Fibroblast of gingiva (primary cell): ENCODE measurements at places on chromosomes 4 and X.

GRCh38 chr4:54645830-54646229 is 11.9 kb upstream of the KIT start:
- no peak for DNase-seq

DNA sequence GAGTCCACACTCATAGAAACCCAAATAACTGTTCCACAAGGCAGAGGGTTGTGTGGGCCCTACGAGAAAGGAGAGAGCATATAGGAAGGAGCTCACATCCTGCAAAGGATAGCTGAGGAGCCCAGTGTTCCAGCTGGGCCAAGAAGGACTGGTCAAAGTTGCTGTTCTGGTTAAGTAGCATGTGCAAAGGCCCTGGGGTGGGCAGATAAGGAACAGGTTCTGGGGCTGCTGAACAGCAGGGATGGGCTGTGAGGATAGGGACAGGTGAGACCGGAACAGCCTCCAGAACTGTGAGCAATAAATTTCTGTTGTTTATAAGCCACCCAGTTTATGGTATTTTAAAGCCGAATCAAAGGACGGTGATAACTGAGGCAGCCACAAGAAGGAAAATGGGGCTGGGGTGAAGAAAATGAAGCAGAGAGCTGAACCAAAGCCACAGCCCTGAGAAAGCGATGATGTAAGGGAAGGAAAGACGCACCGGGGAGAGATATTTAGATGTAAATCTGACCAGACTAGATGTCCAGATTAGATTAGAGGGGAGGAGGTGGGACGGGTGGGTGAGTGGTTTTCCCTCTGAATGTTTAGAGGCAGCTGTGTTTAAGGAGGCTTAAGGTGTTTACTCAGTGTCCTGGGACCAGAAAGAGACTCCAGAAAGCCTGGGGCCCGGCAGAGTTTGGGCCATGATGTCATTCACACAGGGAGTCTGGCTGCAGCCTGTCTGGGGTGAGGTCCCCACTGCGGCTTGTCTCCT is 180.8 kb upstream of the BCOR start:
- DNase-seq: no peak

- DNase-seq: no peak
These were observed 174.0 kb downstream of the NPFFR2 start for GRCh38 chr4:72205831-72206230.

DNA sequence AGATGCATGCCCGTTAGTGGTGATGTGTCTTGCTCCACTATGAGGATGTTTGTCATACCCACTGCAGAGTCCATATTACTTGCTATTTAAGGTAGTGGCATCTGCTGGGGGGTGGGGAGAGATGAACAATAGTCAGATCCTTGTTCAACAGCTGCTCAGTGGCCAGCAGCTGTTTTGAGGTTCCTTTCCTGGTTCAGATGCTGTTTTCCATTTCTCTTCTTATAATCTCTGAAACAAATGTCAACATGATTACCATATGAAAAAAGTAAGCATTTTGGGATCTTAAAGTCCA is 1567.9 kb upstream of the TENM3 start:
- DNase-seq: no peak

DNA sequence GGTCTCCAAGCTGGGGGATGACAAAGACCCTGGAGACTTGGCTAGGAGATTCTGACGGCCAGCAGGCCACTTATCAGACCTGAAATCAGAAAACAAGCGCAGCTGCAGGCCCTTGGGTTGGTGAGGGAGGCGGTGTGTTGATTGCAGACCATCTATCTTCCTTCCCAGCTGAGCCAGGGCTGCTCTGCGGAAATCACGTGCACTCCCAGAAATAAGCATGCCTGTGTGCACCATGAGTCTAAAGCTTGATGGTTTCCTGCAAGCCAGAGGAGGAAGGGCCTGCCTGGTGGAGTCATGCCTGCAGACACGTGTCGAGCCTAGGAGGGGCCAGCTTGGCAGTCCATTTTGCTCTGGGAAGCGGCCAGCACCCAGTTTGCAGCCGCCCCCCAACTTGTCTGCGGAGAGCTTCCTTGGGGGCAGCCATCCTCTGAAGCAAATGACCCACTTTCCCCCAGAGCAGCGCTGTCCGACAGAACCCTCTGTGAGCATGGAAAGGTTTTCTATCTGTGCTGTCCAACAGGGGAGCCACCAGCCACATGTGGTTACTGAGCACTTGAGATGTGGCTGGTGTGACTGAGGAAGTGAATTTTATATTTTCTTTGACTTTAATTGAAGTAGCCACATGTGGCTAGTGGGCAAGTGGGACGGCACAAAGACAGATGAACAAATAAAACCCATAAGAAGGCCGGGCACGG is 175.7 kb upstream of the BCOR start:
- no peak for DNase-seq

DNA sequence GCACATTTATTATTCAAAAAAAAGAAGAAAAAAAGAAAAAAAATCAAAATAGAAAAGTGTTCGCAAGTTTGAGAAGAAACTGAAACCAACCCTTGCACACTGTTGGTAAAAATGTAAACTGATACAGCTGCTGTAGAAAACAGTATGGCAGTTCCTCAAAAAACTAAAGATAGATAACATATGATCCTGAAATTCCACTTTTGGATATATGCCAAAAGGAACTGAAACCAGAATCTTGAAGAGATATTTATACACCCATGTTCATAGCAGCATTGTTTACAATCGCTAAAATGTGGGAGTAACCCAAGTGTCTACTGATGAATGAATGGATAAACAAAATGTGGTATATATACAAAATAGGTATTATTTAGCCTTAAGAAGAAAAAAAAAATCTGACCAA is 155.4 kb downstream of the TBCK start:
- no peak for DNase-seq

DNA sequence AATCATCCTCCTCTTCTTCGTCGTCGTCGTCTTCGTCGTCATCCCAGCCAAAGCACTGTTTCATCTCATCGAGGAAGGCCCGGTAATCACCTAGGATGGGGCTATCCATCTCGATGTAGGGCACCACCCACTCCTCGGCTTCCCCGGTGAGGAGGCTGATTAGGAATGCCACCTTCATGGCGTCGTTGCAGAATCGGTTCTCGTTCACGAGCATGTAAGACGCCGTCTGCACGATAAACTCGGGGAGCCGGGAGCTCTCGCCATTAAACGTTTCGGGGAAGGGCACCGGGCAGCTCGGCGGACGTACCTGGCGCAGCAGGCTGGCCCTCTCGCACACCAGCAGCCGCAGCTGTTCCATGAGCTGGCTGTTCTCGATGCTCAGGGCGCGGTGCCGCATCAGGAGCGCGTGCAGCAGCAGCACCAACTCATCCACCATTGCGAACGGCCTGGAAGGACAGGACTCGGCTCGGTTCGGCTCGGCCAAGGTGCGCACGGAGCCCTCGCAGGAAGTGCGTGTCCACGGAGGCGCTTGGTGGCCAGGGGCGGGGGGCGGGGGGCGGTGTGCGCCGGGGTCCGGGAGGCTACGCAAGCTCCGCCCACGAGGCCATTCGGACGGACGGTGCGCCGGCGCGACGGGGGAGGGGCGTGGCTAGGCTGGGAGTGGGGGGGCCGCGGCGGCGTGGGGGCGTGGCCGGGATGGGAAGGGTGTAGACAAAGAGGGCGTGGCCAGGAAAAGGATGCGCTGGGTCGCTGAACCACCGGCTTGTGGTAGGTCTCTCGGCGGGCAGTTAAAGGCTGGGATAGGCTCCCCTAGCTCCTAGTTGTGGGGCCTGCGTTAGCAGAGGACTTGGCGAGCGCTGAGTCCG is at the start of gene LDOC1:
Gene LDOC1 (minus strand): TSS at position 544 of the 866 bp plus-strand sequence. CDS start 108 bp downstream, at position 436.
- DNase-seq: peak; percentile 57

GRCh38 chrX:12741416-12741815 is 49.8 kb upstream of the PRPS2 start:
- DNase-seq: no peak

DNA sequence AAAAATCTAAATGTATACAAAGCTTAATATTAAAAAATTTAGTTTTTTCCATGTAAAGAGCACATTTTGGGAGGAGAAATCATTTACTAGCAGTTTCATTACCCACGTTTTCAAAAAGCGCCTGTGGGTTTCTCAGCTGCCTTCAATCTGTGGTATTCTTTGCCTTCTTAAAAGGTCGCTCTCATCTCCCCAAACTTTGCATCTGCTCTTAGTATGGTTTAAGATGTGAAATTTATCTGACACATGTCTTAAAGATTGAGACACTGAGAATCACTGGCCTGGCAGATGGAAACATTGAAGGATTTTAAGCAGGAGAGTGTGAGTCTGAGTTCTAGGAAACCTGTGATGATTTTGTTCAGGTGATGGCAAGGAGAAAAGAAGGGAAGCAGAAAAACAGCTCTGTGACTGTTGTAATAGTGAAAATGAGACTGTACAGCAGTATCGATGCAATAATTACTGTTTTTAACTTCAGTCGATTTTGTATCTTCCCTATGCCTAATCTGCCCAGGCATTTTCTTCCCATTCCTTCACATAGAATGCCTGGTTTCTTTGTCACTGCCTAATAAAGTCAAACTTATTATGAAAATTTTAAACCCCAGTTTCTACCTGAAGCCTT is 75.9 kb downstream of the PAQR3 start:
- no peak for DNase-seq

DNA sequence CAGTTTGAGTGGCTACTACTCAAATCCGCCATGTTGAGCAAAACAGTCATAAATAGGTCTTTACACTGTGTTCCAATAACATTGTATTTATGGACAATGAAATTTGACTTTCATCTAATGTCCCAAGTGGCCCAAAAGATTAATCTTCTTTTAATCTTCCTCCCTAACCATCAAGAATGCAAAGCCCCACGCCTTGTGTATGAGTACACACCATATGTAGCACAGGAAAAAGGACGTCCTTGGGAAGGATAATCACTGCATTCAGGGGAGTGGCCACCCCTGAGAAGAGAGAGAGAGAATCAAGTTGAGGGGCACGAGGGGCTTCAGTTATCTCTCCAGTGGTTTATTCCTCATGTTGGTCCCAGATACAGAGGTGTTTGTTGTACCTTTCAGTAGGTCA is 33.1 kb downstream of the RBM47 start:
- DNase-seq: no peak

- DNase-seq: no peak
These were observed 19.8 kb downstream of the DGKQ start for GRCh38 chr4:953574-953915.

DNA sequence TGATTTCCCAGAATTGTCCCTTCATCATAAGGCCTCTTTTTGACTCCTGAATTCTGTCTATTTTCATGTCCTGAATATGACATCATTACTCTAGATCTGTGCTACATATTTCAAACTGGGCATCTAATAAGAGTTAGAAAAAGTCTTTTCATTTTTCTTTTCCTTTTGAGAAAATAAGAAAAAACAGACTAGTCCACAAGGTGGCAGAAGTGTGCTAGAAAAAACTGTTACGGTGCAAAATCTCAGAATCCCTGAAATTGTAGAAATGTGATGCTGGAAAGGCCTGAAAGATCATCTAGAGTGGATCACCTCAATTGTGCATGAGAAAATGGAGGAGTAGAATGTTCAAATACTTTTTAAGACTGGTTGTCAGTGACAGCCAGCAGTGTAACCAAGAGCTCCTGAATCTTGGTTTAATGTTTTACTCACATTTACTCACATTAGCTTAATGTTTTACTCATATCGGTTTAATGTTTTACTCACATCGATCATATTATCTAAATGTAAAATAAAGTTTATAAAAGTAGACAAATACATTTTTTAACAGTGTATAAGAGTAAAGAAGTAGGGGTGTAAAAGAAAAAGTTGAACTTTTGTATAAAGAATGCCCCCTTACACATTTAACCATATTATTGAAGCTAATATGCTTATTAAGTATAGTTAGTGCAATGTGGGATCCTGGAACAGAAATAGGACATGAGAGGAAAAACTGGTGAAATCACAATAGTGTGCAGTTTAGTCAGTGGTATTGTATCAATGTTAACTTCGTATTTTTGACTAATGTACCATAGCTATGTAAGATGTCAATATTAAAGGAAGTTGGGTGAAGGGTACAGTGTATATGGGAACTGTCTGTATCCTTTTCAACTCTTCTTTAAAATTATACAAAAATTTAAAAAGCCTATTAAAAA is 15.2 kb downstream of the ASB11 start:
- DNase-seq: peak; percentile 3

GRCh38 chr4:176979416-176979815 is 186.7 kb upstream of the VEGFC start:
- DNase-seq: no peak

DNA sequence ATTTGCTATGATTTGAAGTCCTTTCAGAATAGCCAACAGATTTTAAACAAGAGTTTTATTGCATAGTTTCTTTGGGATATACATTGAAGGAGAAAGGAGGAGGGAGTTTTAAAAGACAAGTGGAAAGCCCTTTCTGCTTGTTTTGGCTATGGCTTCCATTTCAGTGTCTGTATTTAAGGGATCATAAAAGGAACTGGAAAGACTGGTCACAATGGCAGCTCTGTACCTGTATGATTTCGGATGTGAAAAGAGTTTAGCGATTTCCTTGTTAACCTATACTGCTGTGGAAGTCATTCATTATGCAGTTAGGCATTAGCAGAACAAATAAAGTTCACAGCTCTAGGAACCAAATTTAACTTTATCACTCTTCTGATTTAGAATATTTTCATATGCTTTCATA is 60.7 kb downstream of the TET2 start:
- DNase-seq: no peak

DNA sequence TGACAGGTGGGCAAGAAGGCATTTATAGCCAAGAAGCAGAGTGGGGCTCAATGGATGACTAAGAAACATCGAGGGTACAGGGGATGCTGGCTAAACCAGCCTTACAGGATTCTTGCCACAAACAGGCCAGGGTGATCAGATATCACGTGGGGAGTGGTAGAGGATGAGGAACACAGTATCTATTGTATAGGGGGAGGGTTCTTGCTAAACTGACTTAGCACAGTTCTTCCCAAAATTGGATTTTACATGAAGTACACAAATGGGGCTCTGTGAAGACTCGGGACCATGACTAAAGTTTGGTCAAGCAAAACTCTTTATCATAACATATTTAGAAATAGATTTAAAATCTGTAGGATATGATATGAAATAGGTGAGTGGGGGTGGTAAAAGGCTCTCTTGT is 144.0 kb upstream of the ATOH1 start:
- no peak for DNase-seq

- DNase-seq: no peak
These were observed 425.1 kb downstream of the RAB28 start for GRCh38 chr4:13059019-13059418.

- no peak for DNase-seq
These were observed 106.9 kb downstream of the DKK2 start for GRCh38 chr4:106929248-106929647.

GRCh38 chr4:48651914-48652313 is 128.2 kb downstream of the FRYL start:
- peak; percentile 37 for DNase-seq

GRCh38 chr4:38907696-38908270 is 40.2 kb downstream of the FAM114A1 start:
- no peak for DNase-seq

- no peak for DNase-seq
These were observed 6.9 kb downstream of the CLCN3 start for GRCh38 chr4:169627307-169627706.

GRCh38 chrX:87049567-87049966 is 468.0 kb upstream of the KLHL4 start:
- DNase-seq: no peak

- DNase-seq: no peak
These were observed at the start of gene FRMD7 for GRCh38 chrX:132127743-132128142. Gene FRMD7, minus strand, starts transcription at chrX:132128020. Its CDS starts 176 bp downstream, at chrX:132127844.

- no peak for DNase-seq
These were observed 867.6 kb downstream of the TRAM1L1 start for GRCh38 chr4:116217781-116218180.
